ENCODE measurements at places on chromosomes 4 and X.

DNA sequence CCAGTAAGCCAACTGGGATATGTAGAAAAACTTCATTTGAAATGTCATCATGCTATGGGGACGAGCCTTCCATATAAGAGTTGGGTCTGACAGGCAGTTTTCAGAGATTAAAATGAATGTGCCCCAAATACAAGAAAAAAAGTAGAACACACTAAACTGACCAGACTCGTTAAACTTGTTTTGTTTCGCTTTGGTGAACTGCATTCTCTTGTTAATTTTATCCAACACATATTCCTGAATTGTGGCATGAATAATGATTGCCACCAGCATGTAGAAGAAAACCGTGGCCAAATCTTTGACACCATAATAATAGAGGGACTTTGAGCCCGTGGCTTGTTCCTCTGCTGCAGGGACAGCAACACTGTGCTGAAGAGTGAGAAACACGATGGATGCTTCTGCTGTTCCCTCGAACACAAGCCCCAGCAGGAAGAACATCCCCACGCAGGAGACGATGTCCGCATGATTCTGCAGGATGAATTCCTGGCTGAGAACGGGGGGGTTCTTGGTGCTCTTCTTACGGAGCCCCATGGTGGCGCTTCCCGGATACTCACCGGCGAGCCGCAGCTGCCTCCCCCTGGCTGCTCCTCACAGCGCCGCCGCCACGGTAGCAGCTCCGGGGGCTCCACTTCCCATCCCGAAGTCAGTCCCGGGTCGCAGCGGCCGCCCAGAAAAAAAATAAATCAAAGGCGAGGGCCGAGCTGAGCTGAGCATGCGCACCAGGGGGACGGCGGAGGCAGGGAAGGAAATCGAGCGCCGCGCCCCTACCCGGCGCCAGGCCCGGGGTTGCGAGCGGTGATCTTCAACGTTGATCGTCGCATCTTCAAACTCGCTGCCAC is at the start of gene TRAM1L1:
TSS of gene TRAM1L1 (minus strand) at position 711 of the 836 bp plus-strand sequence. CDS start at position 528, 183 bp downstream.
- DNase-seq = peak; percentile 49

- DNase-seq = no peak
Observed at GRCh38 chr4:139838811-139839210, 173.2 kb downstream of the MGST2 start.

- DNase-seq = no peak
Observed at GRCh38 chrX:110041980-110042379, 39.1 kb downstream of the TMEM164 start.

DNA sequence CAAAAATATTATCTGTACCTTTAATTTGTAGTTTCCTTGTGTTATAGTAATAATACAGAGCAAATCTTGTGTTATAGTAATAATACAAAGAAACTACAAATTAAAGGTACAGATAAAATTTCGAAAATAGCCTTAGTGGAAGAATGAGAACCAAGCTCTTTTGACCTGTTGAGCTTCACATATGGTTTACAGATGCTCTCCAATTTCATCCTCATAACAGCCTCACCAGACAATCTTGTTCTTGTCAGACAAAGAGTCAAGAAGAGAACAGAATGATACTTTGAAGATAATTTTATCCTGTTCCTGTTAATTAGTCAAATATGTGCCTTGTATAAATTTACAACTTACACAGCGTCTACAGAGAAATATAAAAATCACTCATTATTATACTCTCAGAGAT is 12.8 kb downstream of the ATXN3L start:
- no peak for DNase-seq

- DNase-seq = no peak
Observed at GRCh38 chr4:94228493-94229216, 21.0 kb downstream of the SMARCAD1 start.

DNA sequence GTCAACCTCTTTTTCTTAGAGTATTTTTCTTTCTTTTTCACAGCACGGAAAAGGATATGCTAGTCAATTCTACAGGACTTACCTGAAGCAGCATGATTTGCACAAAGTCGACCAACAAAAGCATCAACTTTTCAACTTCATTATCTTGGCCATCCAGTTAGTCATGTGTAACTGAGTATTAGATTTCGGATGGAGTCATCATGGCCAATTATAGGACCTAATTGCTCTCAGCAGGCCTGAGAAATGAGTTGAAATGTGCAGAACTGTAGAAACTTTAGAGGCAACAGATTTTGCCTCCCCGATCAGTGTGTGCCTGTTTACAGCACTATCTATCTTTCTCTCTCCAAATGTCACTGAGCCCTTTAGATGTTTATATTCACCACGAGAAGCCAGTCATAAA is 41.0 kb downstream of the PCDH10 start:
- no peak for DNase-seq

DNA sequence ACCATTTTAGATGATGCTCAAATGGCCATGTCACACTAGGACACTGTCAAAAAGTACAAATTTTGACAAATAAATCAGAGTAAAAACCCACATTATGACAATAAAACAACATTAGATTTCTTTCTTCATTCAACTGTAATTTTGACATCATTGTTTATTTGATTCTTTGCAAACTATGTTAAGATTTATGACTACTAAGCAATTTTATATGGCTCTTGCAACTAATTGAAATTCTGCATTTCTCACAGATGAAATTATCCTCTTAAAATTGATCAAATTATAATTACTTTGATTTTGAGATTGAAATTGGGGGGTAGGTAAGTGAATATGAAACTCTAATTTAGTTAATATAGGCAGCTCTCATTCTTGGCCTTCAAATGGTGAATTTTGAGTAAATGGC is 59.8 kb downstream of the ATOH1 start:
- DNase-seq = no peak

GRCh38 chrX:1595711-1596060 is 4.3 kb downstream of the AKAP17A start:
- DNase-seq = no peak
